ENCODE measurements at places on chromosomes 1 and 21.

- DNase-seq: no peak
These were observed 3.0 kb downstream of the EFNA3 start for GRCh38 chr1:155081472-155082300.

- no peak for DNase-seq
These were observed 14.2 kb downstream of the TRAF5 start for GRCh38 chr1:211340622-211341507.

DNA sequence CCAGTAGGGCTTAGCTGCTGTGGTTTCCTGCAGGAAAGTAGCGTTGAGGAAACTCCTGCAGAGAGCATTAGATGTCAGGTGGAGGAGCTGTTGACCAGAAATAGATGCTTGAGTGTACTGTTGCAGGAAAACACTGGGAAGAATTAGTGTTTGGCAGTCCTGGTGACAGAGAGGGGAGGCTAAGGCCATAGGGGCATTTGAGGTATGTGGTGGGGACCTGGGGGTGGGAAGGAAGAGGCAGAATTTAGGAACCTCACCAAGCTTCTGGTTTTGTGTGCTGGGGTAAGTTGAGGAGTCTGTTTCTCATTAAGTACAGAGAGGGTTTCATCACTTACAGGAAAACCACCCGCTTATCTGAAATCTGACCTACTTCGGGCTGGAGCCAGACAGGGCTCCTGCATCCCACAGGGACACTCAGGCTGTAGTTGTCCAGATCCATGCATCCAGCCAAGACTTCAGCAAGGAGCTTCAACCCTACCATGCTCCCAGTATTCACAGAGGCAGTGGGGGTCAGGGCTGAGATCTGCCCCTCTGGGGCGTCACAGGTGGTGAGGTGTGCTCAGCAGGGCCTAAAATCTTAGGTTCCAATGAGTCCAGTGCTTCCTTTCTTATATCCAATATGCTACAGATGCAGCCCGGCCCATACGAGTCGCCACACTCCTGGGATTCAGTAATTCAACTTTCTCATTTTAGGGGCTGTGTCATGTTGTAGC lies 15.1 kb downstream of the SH2D2A start:
- DNase-seq: peak; percentile 93

- no peak for DNase-seq
These were observed 198.2 kb downstream of the ZNF326 start for GRCh38 chr1:90193116-90193515.

GRCh38 chr1:235584973-235585372 lies 64.6 kb downstream of the GNG4 start:
- DNase-seq: no peak

- DNase-seq: no peak
These were observed 80.5 kb downstream of the VCAM1 start for GRCh38 chr1:100799954-100800612.

- no peak for DNase-seq
These were observed 13.8 kb downstream of the LRRC39 start for GRCh38 chr1:100164216-100164615.

DNA sequence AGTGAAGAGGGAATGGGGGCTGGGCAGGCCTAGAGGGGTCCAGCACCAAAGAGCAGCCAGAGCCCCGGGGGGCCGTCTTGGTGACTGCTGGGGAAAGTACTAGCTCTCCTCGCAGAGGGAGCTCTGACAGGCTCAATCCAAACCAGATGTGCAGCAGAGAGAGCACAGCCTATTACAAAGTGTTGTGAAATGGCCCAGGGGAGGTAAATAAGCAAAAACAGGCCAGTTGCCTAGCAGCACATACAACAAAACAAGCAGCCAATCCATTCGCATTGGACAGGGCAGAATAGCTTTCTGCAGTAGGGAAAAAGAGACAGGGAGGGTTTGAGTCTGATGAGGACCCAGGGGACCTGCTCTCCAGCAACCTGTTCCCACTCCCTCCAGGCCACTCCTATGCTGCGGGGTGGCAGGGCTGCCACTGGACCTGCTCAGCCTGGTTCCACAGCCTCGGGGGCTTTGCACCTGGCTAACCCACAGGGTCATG lies 239.6 kb upstream of the FGGY start:
- DNase-seq: peak; percentile 97

GRCh38 chr1:110513511-110513910 lies 5.5 kb downstream of the KCNA10 start:
- DNase-seq: no peak

DNA sequence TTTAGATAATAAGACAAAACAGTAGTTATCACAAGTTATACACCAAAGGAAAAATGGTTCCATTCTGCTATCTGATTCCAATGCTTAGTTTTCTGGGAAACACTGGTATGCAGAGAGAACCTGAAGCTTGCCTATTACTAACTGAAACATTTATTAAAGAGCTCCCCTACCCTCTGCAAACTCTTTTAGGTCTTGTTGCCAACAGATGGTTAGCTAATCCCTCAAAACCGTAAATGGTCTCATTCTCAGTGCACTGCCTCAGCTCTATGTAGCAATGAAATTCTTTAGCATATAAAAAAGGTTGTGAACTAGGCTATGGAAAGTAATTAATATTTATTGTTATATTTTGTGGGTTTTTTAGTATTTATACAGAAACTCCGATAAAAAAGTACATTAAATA lies 20.4 kb downstream of the C21orf91 start:
- no peak for DNase-seq

DNA sequence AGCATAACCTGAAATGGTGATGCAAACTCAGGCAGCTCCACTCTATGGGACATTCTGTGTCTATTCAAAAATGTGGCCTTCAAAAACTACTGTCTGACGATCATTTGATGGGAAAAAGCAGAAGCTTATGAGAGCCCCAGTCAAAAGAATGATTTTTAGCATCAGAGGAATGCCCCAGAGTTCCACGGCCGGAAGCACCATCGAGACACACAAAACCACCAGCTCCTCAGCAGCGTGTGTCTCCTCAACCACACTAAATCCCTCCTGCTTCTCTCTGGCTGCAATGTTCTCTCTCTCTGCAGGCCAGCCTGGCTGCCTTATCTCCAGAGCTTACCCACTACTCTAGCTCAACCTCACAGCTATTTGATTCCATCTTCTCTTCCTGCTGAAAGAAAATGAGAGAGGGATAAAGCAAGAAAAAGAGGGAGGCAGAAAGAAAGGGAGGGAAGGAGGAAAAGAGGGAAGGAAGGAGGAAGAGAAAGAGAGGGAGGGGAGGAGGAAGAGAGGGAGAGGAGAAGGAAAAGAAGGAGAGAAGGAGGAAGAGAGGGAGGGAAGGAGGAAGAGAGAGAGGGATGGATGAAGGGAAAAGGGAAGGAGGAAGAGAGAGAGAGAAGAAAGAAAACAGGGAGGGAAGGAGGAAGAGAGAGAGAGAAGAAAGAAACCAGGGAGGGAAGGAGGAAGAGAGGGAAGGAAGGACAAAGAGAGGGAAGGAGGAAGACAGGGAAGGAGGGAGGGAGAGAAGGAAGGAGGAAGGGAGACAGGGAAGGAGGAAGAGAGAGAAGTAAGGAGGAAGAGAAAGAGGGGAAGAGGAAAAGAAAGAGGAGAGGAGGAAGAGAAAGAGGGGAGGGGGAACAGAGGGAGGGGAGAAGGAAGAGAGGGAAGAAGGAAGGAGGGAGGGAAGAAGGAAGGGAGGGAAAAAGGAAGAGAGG lies 33.5 kb upstream of the LAPTM5 start:
- no peak for DNase-seq

DNA sequence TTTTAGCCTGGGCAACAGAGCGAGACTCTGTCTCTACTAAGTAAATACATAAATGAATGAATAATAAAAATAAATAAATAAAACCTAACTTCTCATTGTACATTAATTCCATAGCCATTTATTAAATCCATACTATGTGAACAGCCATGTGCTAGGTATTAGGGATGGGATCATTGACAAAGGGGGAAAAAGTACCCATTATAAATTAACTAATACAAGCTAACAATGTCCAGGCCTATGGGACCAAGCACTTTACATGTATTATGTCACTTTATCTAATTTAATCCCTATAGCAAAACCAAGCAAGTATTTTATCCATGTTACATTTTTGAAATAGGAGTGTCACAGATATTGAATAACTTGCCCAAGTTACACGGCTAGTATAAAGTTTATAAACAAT lies 2.6 kb upstream of the CDC7 start:
- no peak for DNase-seq

DNA sequence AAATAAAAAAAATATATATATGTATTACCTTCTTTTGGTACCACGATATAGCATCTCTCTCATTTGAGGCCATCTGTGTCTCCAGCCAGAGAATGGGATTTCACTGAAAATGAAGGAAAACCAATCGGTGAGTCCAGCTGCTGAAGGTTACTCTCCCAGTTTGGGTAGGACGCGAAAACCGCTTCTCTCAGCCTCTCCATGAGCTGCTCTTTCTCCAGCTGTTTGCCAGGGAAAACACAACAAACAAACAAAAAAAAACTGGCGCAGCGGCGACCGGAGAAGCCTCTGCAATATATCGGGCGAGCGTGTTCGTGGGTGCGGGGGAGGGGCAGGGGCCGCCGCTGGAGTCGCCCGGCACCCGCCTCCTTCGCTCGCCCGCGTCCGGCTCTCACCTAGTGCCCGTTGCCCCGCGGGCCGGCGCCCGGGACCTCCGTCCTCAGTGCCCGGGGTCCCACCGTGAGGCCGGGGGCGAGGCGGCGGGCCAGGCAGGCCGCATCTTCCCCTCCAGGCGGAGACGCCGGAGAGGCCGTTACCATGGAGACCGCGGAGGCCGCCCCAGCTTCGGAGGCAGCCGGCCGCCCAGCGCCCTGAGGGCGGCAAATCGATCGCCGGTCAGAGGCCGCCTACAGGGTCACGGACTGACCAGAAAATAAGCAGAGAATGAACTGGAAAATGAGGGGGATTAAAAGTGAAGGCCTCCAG lies 504 bp downstream of the PHTF1 start:
- no peak for DNase-seq

- no peak for DNase-seq
These were observed 69.1 kb upstream of the ZP4 start for GRCh38 chr1:237959838-237960237.

DNA sequence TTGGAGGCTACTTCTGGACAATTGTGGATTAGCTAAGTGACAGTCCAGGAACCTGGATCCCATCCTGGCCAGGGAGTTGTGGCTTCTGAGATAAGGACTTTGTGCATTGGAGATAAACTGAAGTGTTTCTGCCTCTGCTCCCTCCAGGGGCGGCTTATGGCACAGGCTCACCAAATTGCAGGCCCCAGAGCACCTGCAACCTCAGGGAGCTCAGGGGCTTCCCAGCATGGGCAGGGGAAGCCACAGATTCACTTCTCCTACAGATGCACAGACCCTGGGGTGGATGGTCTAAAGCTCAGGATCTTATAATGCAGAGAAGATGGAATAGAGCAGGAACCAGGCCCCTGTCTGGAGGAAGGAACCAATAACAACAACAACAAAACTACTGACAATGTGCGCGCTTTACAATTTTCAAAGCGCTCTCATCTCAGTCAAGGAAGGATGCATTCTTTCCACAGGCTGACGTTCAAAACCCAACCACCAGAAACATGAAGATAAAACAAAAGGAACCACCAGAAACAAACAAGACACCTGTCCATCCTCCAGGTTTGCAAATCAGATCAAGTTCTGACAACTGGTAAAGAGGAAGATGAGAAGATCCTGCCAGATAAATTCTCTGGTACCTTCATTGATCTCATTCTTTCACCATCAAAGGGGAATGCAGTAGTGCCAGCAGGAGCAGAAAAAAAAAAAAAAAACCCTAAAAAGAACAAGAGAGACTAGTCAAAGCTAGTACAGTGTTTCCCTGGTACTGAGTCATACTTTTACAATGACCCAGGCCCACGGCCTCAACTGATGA lies 121.0 kb upstream of the IRF2BP2 start:
- DNase-seq: peak; percentile 22

- DNase-seq: no peak
These were observed 1.6 kb downstream of the THEM5 start for GRCh38 chr1:151851886-151852285.

DNA sequence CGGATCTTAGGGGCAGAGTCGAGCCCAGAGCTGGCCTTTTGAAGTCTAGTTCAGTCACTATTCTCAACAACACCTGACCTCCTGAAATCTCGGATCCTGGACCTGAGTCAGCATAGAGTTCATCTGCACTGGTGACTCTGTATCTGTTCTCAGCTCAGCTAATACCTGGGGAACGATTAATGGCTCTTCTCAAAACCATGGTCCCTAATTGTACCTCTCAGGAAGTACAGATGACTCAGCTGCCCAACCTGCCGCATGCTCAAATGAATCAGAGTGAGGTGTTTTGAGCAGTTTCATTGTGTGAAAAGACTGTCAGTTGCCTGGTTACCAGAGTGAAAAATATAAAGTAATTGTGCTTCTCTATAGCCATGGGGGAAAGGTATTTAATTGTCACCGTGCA lies 89.2 kb downstream of the SLC35F3 start:
- DNase-seq: no peak

DNA sequence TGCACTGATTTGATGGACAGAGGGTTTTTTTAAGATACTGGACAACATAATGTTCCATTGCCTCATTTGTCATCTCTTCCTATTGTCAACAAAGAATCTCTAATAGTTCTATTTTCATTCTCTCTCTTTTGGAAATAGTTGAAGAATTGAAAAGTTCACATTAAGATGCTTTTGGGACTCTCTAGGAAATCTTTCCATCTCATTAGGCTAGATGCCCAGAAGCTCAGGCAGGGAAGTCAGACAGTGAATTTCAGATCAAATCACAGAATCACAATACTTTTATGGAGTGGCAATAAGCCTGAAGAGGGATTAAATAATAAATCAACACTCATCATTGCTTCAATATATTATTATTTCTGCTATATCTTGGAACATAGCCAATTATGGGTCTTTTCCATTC lies 29.2 kb downstream of the NEGR1 start:
- no peak for DNase-seq

- DNase-seq: no peak
These were observed 27.6 kb upstream of the MARK1 start for GRCh38 chr1:220500372-220500771.

DNA sequence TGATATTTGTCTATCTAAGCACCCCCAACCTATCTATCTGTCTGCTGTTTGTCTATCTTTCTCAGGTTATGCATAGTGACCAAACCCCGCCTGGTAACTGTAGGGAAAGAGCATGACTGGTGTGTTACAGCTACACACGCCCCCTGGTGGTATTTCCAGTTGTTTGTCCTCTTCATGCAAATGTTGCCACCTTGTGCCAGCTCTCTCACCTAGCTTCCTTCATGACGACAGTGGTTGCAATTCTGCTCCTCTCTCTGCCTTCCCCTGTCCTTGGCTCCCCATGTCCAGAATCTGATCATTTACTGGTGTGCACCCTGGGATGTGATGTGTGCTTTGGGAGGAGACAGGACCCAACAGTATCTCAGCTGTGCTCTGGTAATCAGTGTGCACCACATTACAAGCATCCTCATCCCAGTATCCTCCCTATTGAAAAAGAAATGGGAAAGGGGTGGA lies 8.1 kb upstream of the INKA2 start:
- DNase-seq: peak; percentile 69

GRCh38 chr1:226425431-226426031 lies 17.6 kb upstream of the PARP1 start:
- no peak for DNase-seq

Measured in HFF-Myc (cell line).